ENCODE measurements at places on chromosomes 7 and 10. TPM values are rescaled to one million over a fixed set of nuclear protein-coding genes. Genes with fewer than 3 reads are reported as not detected.

GRCh38 chr10:71696628-71697326 is 22.8 kb downstream of the C10orf105 start:
- DNase-seq = peak; percentile 73
- no peak overlapping the region for H3K27ac ChIP-seq
- H3K27me3 ChIP-seq = no peaks in the 10 kb centered on the region
- no peaks in the 10 kb centered on the region for H3K36me3 ChIP-seq
- H3K4me3 ChIP-seq = no peak overlapping the region
- H3K4me1 ChIP-seq = no peaks in the 10 kb centered on the region

- no peaks in the 10 kb centered on the region for H3K27me3 ChIP-seq
- DNase-seq = no peak
- peaks cover 5% of the 10 kb centered on the region for H3K4me1 ChIP-seq
- H3K4me3 ChIP-seq = no peak overlapping the region
Measured at GRCh38 chr10:117271427-117271826, 30.5 kb downstream of the SLC18A2 start.

- no peaks in the 10 kb centered on the region for H3K36me3 ChIP-seq
- no peak overlapping the region for H3K27ac ChIP-seq
- no peak overlapping the region for H3K4me3 ChIP-seq
- DNase-seq = no peak
Measured at GRCh38 chr10:21791276-21791675, 212.3 kb downstream of the DNAJC1 start.

GRCh38 chr10:12416344-12417050 is 67.2 kb downstream of the CAMK1D start:
- no peak overlapping the region for H3K27ac ChIP-seq
- no peaks in the 10 kb centered on the region for H3K27me3 ChIP-seq
- no peaks in the 10 kb centered on the region for H3K36me3 ChIP-seq
- DNase-seq = no peak

Gene SORCS1
- total RNA-seq = 0.29 TPM

Gene CUEDC2
- 80.4 TPM for total RNA-seq

Gene IFIT2
- 12.5 TPM for total RNA-seq

Gene MMP21
- not detected for total RNA-seq

Gene WEE2
- total RNA-seq = not detected
